ENCODE measurements at places on chromosomes 11 and 22. TPM values are rescaled to one million over a fixed set of nuclear protein-coding genes. Genes with fewer than 3 reads are reported as not detected.

The RPS3 gene
- 4,513 TPM for total RNA-seq

The OR4A16 gene
- total RNA-seq = not detected

The CSKMT gene
- total RNA-seq = 12.2 TPM

The ARHGEF17 gene
- total RNA-seq = 12.7 TPM

The RFPL2 gene
- 0.19 TPM for total RNA-seq

Data from A549 treated with DMSO at 1 μM for 4 hours (cell line).